ENCODE measurements at places on chromosomes 16 and 17.
A peak's percentile ranks its signal among the peaks of the same experiment; 100 is the strongest.

DNA sequence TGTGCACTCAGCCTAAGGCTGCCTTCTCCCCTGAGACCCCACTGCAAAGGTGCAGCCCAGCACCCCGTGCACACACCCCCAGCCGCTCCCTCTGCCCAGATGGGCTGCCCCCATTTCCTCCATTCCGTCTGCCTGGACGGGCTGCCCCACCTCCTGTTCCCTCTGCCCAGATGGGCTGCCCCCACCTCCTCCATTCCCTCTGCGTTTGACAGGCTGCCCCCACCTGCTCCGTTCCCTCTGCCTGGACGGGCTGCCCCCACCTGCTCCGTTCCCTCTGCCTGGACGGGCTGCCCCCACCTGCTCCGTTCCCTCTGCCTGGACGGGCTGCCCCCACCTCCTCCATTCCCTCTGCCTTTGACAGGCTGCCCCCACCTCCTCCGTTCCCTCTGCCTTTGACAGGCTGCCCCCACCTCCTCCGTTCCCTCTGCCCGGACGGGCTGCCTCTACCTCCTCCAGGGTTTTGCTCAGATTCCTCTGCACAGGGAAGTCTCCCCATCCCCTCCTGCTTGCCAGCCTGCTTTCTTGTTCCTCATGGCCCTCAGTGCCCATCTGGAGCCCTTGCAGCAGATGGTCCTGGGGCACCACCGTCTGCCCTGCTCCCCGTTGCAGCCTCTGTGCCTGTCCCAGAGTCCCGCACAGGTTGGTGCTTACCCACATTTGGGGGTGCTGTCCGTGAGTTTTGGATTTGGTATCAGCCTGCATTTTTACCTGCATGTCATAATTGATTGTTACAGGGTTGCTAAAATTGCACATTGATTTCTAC is 23.4 kb upstream of the IL17C start:
- DNase-seq, result no peak

DNA sequence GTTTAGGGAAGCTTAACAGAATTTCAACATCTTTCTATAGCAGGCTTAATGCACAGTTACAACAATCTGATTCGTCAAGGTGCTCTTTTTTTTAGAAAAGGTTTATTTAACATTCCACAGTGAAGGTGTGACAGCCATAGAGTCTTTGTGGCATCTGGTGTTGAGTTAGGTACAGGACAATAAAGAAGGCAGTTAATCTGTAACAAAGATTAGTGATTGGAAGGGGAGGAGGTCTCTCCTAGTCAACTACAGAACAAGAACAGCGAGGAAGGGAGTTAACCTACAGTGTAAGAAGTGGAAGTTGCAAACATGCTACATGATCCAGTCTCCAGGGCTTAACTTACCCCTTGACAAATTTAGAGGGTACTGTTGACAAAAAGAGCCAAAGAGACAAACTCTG is 3.0 kb upstream of the ZDHHC7 start:
- DNase-seq, result no peak

GRCh38 chr17:76046064-76046463 is 19.0 kb upstream of the EVPL start:
- no peak for DNase-seq

- no peak for DNase-seq
These were observed 5.0 kb downstream of the BBS2 start for GRCh38 chr16:56514845-56515244.

- peak; percentile 28 for DNase-seq
These were observed 64.2 kb downstream of the PITPNC1 start for GRCh38 chr17:67441052-67441895.

Measured in stimulated activated CD4-positive, alpha-beta T cell treated with anti-CD3 and anti-CD28 coated beads, Interleukin-1b, Interleukin-23, amount 100 ng/mL, for 1 hour (primary cell).